Activated CD4-positive, CD25-positive, alpha-beta regulatory T cell treated with anti-CD3 and anti-CD28 coated beads, Interleukin-2, amount 50 U/mL, for 24 hours (primary cell): ENCODE measurements at places on chromosomes 13 and 19.

DNA sequence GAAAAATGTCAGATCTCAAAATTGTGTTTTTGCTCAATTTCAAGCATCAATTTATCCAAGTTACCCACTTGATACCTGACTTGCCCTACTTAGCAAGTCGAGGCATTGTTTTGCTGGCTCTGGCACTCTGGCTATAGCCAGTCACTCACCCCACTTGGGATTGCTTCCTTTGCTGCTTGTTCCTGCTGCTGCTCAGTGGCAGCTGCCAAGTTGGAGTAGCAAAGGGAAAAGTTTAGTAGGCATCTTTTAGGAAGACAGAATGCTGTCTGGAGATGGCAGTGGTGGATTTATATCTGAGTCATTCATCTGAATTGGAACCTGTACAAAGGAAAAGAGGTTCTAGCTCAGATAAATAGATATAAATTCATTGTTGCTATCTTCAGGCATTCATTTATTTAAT is 41.2 kb downstream of the PCCA start:
- no peak for ATAC-seq

- ATAC-seq: no peak
Measured at GRCh38 chr13:22285867-22286266, 615.0 kb downstream of the FGF9 start.

DNA sequence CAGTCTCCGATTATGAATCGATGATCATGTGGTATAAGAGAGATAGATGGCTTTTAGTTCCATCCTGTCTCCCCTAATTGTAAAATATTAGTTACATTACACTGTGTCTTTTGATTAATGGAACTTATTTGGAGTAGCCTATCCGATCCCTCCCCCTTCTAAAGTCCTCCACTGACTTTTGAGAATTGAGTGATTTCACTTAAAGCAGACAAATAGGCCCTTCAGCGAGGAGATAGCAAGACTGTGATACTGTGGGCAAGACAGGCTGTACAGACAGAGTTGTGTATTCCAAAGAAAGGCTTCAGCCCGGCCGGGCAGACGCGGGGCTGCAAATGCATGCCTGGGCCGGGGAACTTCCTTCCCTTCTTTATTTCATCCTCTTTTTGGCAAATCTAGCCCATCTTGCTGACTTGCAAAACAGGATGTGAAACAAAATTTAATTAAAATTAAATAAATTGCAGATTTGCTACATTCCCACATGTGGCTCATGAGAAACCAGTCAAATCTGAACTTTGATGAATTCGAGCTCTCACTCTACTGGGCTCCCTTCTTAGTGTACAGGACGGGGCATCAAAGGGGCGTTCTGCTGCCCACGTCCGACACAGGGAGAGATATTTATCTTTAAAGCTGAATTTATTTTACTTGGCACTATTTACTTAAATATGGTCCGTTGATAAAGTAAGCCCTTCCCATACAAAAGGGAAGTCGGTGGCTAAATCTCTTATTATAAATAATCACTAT is 314.8 kb downstream of the ZNF536 start:
- ATAC-seq: no peak

DNA sequence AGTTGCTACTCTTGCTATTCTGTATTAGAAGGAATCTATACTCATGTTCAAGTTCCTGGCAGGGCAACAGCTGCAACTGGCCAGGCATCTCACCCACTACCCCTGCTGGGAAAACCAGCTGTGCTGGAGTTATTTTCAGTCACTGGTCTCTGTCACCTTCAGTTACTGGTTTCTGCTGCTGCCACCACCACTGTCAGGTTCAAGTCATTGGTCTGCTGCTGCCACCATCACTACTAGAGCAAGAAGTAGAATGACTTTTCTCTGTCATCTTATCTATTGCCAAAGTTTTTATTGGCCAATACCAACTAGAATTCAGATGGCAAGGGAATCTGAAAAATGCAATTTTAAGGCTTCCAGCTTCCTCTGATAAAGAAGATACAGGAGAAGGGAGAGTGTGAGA is 1615.2 kb downstream of the OLFM4 start:
- no peak for ATAC-seq

DNA sequence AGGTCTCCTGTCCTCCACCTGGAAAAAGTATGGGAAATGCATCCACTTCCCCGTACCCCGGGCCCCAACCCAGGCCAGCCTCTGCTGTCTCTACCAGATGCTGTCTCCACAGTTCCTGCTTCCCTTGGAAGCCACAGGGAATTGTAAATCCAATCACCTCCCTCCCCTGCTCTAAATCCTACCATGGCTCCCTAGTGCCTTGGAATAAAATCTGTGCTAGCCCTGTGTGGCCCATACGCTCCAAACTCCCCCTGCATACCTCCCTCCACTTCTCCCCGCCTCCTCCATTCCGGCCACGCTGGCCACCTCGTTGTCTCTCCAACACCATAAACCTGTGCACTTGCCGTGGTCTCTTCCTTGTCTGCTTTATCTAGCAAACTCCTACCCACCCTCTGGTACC is 31.2 kb downstream of the UNC13A start:
- ATAC-seq: no peak

- ATAC-seq: no peak
Measured at GRCh38 chr13:79439275-79439674, 33.2 kb upstream of the RBM26 start.

- ATAC-seq: no peak
Measured at GRCh38 chr13:74978591-74978990, 503.4 kb downstream of the TBC1D4 start.

GRCh38 chr13:20057214-20057613 is 98.7 kb downstream of the ZMYM2 start:
- no peak for ATAC-seq

DNA sequence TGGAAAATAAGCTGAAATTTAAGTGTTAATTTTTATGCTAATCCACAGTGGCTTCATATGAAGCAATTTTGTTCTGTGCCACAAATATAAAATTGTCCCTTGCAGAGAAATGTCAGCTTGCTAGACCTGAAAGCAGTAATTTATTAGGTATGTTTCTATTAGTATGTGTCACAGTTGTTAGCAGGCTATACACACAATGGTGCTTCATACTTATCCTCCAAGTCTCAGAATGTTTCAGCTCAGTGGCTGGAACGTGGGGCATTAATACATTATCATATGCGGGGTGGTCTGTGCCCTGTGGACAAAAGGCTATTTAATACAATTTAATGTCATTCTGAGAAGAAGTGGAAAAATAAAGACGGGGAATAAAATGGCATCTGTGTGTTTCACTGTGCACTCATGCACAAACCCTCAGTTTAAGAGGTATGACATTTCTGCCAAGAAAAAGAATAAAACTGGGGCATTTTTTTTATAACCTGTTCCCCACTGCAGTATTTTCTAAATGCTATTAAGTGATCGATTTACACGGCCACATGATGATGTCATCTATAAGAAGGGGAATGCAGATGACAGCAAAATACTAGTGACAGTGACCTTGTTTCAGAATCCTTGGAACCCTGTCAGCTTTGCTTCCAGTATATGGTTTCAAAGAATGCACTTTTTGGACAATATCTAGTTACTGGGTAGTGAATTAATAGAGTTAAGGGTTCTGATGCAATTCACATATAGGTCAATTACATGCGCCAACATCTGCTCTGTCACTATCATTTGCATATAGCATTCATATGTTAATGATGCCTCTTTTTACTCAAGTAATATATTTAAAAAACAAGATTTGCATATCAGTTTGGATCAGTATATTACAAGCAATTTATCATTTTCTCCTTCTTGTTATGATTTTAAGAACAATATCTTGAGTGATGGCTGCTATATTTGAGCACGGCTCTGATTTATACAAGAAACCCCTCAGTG is 21.2 kb upstream of the ZNF536 start:
- ATAC-seq: no peak

DNA sequence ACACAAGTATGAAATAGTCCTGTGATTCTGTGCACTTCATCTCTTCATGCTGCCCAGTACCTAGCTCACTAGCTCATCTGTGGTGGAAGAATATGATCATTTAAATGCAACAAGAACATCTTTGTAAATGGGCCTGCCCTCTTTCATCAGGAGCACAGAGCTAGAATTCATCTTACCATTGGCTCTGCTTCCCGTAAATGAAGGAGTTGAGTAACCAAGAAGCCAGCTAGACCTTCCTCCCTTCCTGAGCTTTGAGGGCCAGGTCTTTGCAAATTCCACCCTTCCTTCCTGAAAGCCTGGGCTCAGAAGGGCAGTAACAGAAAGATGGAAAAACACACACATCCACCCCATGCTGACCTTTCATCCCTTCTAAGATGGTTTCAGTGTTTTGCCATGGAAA is 82.0 kb downstream of the FRY start:
- ATAC-seq: no peak

DNA sequence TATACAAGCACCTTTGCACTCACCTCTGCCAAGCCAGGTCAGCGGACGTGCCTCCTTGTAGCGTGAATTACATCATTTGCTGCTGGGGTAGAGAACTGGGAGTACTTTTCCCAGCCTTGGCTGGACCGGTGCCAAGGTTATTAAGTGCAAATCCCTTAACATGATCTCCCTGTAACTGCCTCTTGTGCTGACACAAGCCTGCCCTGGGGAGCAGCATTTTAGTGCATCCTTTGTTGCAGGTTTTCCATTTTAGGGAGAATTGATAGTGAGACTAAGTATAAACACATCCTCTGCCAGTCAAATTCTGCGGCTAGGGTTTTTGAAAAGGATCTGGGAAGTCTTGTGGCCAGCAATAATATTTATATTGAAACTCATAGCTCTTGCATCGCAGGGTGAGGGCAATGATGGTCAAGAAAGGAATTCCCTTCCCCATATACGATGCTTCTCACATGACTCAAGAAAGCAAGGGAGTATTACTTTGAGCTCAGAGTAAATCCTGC is 32.7 kb upstream of the DCLK1 start:
- no peak for ATAC-seq

GRCh38 chr19:9799162-9799561 is 19.7 kb downstream of the FBXL12 start:
- no peak for ATAC-seq

DNA sequence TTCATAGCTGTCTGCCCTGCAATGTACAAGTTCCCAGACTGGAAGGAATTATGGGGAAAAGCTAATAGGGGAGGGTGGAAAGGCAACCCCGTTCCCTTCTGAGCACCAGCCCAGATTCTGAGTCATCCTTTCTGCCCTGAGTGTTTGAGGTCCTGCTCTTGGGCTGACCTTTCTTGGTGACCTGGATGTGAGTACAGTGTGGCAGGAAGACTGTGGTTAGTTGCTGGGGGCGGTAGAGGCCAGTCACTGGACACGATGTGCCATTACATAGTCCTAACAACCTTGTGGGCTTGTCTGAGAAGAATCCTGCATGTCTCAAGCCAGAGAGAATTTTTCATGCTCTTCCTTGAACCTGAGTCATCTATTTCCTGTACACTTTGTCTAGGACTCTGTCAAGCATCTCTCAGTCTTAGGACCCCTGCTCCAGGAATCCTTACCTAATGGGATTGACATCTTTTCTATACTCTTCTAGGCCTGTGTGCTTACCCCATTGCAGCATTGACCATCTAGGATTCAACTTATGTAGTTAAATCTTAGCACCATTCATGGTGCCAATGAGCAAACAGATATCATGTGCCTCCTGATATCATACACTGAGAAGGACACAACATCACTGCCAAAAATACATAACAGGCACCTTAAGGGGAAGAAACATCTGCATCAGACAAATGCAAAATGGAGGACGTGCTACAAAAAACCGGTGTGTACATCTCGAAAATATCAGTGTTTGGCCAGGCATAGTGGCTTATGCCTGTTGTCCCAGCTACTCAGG is 8.1 kb upstream of the ANGPTL4 start:
- peak; percentile 27 for ATAC-seq

- ATAC-seq: no peak
Measured at GRCh38 chr19:3014135-3014534, 14.9 kb downstream of the TLE2 start.

DNA sequence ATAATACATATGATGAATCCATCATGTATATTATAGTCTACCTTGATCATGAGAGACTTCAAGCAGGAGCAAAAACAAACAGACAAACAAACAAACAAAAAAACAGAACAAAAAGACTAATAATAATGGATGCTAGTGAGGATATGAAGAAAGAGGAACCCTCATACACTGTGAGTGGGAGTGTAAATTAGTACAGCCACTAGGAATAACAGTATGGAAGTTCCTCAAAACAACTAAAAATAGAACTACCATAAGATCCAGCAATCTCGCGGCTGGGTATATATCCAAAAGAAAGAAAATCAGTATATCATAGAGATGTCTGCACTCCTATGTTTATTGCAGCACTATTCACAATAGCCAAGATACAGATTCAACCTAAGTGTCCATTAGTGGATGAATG is 7.0 kb upstream of the DLEU7 start:
- ATAC-seq: no peak

DNA sequence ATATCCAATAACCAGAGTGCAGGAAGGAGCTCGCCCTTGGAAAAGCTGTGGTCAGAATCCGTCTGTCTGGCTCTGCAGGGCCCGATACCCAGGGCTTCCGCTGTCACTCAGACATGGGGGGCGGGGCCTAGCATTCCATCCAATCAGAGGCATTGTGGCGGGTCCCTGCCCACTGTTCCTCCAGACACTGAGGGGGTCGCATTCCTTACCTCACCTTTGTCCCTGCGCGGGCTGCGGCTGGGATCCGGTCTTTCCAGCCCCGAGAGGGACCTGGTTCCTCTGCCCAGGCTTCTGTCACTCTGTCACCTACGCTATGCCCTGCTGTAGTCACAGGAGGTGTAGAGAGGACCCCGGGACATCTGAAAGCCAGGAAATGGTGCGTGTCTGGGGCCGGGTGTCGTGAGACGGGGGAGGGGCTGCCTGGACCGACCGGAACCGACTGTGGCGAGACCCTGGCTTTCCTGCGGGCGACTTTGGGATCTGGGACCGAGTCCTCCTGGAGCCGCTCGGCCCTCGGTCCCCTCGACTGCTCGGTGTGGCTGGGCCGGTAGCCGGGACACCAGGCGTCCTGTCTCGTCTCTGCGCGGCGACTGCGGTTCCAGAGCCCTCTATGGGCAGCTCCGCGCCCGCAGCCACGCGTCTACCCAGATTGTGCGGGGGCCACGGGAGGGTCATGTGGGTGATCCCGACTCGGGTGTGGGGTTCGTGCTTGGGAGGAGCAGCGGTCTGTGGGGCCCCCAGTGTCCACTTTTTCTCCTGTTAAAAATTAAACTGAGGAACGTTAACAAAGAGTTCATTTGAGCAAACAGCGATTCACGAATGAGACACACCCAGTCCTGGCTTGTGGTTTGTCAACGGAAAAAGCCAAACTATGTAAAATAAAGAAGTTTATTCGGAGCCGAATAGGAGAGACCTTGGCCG is at the start of gene ZNF69:
TSS of gene ZNF69 (plus strand) at position 172 of the 921 bp plus-strand sequence. CDS start at position 314, 142 bp downstream.
- ATAC-seq: peak; percentile 82

GRCh38 chr19:8451885-8452284 is 7.1 kb downstream of the HNRNPM start:
- ATAC-seq: peak; percentile 85

DNA sequence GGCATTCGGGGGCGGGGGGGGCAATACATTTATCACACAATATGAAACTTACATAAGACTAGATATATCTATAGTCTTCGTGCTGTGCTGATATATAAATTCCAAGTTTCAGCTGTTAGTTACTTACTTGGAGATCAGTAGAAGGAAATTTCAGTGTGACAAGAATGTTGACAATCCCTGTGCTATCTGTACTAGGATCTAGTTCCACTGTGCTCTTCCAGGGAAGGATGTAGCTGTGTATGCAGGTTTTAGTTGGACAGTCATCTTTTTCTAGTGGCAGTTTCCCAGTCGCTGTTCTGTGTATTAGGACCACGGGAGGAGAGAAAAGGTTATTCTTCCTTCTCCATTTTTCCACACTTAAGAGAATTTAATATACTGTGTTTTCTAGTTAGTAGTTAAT is 3.2 kb upstream of the TRIM13 start:
- ATAC-seq: no peak
